ENCODE measurements at places on chromosomes 3 and 15.

DNA sequence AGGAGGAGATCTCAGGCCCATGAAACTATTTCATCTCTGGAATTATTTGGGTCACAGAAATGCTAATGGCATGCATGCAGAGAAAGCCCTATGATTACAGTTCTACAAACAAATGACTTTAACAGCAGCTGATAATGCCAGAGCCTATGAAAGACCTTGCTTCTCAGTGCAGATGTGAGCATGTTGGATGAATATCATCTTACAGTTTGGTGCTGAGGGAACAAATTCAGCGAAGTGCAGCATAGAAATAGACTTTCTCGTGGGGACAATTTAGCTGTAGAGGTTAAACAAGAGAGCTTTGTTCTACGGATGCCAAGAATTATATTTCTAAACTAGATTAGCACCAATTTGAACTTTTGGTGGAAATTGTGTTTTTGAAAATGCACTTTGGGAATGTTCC is 27.7 kb downstream of the PTX3 start:
- DNase-seq: no peak

DNA sequence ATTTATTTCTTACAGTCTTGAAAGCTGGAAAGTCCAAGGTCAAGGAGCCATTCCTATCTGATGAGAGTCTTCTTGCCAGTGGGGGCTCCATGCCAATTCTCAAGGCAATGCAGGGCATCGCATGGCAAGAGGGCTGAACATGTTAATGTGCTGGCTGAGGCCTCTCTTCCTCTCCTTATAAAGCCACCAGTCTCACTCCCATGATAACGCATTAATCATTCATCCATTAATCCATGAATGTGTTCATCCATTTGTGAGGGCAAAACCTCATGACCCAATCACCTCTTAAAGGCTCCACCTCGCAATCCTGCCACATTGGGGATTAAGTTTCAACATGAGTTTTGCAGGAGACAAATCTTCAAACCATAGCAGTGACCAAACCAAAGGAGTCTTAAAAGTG is 118.3 kb downstream of the PROS1 start:
- DNase-seq: no peak

DNA sequence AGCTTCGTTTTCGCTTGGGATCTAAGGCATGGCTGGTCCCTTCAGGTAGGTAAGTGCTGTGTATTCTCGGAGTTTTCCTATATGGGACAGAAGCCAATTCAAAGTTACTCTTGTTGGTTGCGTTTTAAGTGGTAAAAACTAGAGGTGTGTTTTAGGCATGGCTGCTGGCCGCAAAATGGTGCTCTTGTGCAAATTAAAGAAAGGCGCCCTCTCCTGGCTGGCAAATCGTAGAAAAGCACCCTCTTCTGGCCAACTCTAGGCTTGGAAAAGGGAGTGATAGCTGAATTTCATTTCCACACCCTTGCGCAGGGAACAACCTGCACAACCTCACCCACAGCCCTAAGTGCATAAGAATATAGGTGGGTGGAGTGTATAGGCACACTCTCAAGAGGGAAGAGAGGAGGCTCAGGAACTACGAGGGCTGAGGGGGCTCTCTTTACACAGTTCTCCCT is 23.5 kb downstream of the DRD3 start:
- DNase-seq: peak; percentile 20

- peak; percentile 42 for DNase-seq
These were observed 37.8 kb downstream of the MYL3 start for GRCh38 chr3:46825450-46825849.

DNA sequence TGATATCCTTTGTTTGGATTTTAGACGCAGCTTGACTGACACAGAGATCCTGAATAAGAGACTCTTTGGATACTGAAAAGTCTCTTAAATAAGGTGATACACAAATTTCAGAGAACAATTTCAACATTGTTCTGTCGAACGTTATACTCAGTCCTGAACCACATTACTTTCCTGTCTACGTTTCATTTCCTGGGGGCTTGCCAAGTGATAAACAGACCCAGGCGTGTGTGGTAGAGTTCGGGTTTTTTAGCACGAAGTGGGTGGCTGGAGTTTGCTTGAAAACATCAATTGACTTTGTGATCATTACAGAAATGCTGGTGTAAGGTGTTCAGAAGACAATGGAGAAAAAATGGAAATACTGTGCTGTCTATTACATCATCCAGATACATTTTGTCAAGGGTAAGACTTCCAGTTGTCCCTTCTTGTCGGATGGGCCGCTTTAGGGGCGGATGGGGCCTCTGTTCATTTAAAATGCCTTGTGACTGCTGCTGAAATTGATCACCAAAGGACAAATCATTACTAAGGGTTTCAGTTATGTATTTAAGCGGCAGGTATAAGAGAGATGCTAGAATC is at the start of gene CD96:
CD96 (plus strand) TSS at position 287 of the 573 bp plus-strand sequence; CDS start at position 339, 52 bp downstream.
- no peak for DNase-seq

- DNase-seq: no peak
These were observed 1040.8 kb upstream of the SEMA6D start for GRCh38 chr15:46676233-46677206.
